ENCODE measurements at places on chromosomes 2 and 18. TPM values are rescaled to one million over a fixed set of nuclear protein-coding genes. Genes with fewer than 3 reads are reported as not detected.

SMYD5 gene
- total RNA-seq, result 15.3 TPM

C2orf66 gene
- not detected for total RNA-seq

SKOR2 gene
- not detected for total RNA-seq

SNTG2 gene
- total RNA-seq, result 0.55 TPM

ABCG8 gene
- total RNA-seq, result 0.41 TPM

TNP1 gene
- total RNA-seq, result not detected

CENPA gene
- total RNA-seq, result 14.9 TPM

ZNF521 gene
- total RNA-seq, result 9.4 TPM

C1QL2 gene
- not detected for total RNA-seq

ASB18 gene
- total RNA-seq, result not detected

SPIRE1 gene
- 6.0 TPM for total RNA-seq

ROCK1 gene
- 43.4 TPM for total RNA-seq

EPAS1 gene
- 102 TPM for total RNA-seq

GATA6 gene
- 55.2 TPM for total RNA-seq

TIGD1 gene
- total RNA-seq, result 15.0 TPM

GRP gene
- total RNA-seq, result not detected

AFG3L2 gene
- 95.0 TPM for total RNA-seq

ME2 gene
- 75.6 TPM for total RNA-seq

FTCDNL1 gene
- not detected for total RNA-seq

ITGA4 gene
- total RNA-seq, result 1.1 TPM

KDSR gene
- total RNA-seq, result 22.3 TPM

CHCHD5 gene
- total RNA-seq, result 22.3 TPM

IMPACT gene
- total RNA-seq, result 12.4 TPM

PRR30 gene
- total RNA-seq, result not detected

SCG2 gene
- total RNA-seq, result 4.8 TPM

GALR1 gene
- total RNA-seq, result under 0.01 TPM

All from transverse colon (tissue), 4 donors.